ENCODE measurements at places on chromosomes 2 and 18.

DNA sequence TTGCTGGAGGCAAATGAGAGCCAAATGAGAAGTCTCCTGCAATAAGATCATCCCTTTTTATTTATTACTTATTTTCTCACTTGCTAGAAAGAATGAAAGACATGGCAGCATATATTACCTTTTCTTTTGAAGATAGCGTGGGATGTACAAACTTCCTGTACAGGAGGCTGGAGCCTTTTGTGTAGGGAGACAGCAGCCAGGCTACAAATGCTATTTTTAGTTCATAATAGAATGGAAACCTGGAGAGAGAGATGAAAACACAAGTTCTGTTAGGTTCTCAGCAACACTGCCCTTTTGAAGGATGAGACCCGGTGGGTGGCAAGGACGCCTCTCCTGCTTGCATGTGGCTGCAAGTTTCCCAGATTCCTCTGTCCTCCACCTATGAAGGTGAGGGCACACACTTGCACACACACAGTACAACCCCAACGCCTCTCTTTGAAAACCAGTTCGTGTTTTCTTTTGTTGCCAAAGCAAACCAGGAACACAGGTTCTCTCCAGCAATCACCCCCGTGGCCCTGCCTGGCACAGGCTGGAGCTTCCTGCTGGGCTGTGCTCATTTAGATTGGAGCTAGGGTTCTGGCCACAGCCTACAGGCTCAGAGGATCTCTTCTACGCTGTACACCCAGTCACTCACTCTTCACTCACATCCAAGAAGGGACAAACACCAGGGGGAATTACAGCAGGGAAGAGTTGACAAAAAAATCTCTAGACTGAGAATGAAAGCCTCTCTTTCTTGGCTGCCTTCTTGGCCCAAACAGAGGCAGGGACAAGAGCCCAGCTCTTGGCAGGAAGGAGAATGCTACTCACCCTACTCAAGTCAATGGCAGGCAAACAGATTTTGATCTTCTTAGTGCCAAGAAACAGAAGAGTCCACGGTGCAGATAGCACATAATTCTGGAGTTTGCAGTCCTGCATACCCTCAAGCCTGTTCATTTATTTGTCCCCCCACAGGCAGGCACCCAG is 55.6 kb downstream of the MRPL35 start:
- DNase-seq: no peak

GRCh38 chr2:134718023-134718816 is 580 bp downstream of the TMEM163 start:
- DNase-seq: no peak

- no peak for DNase-seq
Measured at GRCh38 chr2:239329972-239330572, 70.7 kb downstream of the HDAC4 start.

DNA sequence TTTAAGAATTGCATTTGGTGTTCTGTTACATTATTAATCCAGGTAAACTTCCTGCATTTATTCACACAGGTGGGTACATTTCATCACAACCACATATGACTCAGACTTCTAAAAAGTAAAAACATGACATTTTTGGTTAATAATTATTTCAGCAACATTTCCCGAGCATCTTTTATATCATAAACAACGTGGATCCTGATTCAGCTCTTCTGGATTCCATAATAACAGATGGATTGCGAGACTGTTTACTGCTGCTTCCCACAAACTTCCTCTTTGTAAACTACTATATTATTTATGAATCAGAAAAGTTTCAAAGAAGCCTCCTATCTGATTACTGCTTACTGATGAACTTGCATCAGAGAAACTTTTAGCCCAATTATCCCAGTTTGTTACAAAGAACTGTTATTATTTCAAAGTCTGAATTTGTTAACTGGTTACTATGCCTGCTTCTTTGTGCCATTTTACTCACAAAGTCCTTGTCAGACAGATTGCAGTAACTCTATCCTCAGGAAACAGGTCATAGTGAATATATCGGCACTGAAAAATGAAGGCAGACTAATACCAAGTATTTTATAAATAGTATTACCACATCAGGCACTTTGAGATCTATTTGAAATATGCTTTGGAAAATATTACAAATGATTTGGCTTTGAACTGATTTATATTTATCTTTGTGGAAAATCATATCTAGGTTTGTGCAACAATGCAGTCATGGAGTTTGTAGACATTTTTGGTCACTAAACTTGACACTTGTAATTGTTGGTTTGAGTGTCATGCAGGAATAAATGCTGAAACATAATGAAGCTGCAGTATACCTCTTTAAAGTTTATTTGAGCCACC is 511.6 kb downstream of the PLCL1 start:
- DNase-seq: no peak

- no peak for DNase-seq
Measured at GRCh38 chr2:184620367-184620766, 22.0 kb downstream of the ZNF804A start.

DNA sequence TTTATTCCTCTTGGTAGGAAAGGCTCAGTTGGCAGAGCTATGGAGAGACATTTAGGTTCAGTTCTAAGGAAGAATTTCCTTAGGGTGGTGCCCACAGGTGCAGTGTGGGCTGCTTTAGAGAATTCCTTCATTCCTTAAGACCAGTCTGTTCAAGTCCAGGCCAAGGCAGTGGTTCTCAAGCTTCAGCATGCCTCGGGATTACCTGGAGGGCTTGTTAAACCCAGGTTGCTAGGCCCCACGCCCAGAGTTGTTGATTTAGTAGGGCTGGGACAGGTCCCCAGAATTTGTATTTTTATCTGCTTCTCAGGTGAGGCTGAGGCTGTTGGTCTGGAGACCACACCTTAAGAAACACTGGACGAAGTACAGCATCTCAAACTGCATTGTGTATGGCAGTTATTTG is 68.9 kb downstream of the CERS6 start:
- no peak for DNase-seq

GRCh38 chr2:29834036-29834540 is 87.3 kb downstream of the ALK start:
- DNase-seq: no peak

- peak; percentile 34 for DNase-seq
Measured at GRCh38 chr2:12501469-12502158, 215.1 kb upstream of the TRIB2 start.

DNA sequence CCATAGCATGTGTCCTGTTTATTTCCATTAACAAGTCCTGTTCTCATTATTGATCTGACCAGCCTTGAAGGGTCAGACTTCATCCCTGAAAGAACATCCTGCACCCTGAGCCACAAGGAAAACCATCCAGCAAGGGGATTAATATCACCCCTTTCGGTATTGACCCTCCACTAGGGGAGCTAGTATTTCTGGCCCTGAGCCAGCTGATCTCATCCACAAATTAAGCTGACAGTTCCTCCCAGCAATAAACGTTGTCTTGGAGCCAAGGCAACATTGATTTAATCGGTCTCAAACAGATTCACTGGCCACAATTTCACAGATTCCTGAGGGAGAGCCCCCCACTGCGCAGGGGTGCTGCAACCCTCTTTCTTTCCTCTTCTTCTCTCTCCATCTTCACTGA is 353.1 kb upstream of the FANCL start:
- no peak for DNase-seq

- DNase-seq: peak; percentile 21
Measured at GRCh38 chr2:176242276-176242675, 27.0 kb upstream of the MTX2 start.

- DNase-seq: peak; percentile 96
Measured at GRCh38 chr2:235263205-235264120, 230.4 kb upstream of the AGAP1 start.

DNA sequence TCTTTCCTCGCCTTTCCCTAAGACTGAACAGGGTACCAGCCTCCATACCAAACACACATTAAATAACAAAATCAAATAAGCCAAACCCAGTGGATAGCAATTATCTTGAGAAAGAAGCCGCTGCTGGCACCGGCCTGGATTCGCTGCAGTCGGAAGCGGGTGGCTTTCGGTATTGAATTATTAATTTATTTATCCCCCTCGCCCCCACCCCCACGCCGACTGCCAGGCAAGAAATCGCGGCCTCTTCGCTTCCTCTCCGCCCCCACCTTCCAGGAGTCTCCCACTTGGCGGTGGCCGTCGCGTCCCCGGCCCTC is 370 bp upstream of the ZNF804A start:
- DNase-seq: no peak

- DNase-seq: no peak
Measured at GRCh38 chr18:50654658-50655550, 95.0 kb downstream of the MAPK4 start.

GRCh38 chr2:31558401-31559295 is 22.1 kb downstream of the SRD5A2 start:
- DNase-seq: no peak

GRCh38 chr2:24511894-24512293 is 20.8 kb downstream of the NCOA1 start:
- DNase-seq: no peak

- no peak for DNase-seq
Measured at GRCh38 chr2:46858702-46859090, 56.9 kb downstream of the MCFD2 start.
